ENCODE measurements at places on chromosomes 5 and 9.

- DNase-seq = no peak
These were observed 40.2 kb upstream of the TYRP1 start for GRCh38 chr9:12652973-12653372.

DNA sequence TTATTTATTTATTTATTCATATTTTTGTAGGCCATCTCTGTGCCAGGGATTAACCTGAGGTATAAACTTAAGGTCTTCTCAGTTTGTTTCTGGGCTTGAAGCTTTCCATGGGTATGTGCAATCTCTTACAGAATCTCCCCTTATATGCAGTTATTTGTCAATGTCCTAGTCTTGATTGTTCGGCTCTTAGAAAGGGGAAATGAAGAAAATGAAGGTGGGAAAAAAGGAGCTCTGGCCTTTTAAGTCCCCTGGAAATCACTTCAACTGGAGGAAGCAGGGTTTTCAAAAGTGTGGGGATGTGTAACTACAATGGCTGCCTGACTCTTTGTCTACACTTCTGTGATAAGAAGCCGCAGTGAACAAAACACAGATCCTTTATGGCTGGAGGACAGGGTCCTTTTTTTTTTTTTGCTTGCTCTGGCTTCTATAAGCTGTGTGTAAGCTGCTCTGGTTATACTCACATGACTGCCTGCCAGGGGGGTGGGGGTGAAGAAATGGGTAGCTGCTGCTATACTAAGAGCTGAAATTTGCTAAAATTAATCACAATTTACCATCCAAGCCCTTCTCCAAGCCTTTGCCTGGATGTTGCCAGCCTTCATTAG is 33.7 kb downstream of the CENPP start:
- DNase-seq = no peak

DNA sequence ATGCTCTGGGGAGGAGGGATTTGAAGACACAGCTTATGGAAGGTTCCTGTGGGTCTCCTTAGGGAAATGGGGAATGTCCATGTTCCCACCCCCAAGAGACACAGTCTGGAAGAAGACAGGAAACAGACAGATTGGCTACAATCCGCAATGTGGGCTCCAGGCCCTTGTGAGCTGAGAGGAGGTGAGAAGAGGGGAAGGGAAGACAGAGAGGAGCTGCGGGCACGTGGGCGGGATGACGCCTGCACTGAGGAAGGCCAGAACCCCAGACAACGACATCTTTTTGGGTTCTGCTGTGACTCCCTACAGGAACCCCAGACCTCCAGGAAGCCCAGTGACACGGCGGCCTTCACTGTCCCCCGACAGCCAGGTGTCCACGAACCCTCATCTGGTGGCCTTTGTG is 29.9 kb upstream of the NKD2 start:
- no peak for DNase-seq

GRCh38 chr5:157951673-157952373 is 92.9 kb upstream of the CLINT1 start:
- DNase-seq = no peak

DNA sequence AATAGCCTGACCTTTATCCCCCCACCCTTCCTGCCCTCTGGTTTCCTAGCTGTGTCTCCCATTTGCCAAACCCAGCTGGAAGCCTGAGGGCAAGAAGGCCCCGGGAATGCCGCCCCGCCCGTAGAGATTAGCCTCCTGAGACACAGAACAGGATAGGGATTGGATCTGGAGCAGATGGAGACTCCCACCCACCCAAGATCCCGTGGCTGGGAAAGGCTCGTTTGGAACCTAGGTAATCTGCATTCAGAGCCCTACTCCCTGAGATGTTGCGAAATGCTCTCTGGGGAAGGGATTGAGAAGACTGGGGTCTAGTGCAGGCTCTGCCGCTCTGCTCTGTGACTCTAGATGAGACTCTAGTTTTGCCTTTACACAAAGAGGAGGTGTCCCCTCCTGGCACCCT is 10.9 kb downstream of the AQP3 start:
- DNase-seq = no peak

DNA sequence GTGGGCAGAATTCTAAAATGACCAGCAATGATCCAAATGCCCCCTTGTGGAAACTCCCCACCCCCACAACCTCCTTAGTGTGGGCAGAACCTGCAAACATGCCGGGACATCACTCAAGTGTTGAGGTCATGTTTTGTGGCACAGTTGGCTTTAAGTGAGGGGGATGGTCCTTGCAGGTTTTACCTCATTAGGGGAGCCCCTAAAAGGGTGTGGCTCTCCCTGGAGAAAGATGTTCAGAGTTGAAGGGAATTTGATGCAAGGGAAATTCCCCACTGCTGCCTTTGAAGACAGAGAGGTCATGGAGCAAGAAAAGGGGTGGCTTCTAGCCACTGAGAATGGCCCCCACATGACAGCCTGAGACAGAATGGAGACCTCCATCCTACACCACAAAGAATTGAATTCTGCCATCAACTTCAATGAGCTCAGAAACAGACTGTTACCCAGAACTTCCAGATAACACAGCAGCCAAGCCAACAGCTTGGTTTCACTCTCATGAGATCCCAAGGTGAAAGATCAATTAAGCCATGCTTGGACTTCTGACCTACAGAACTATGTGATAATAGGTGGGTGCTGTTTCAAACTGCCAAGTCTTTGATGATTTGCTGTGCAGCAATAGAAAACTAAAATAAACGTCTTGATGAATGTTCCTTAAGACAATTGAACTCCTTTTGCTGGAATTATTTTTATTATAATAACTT is 103.4 kb downstream of the MED10 start:
- no peak for DNase-seq

GRCh38 chr9:13731637-13732036 is 452.1 kb upstream of the MPDZ start:
- DNase-seq = no peak

DNA sequence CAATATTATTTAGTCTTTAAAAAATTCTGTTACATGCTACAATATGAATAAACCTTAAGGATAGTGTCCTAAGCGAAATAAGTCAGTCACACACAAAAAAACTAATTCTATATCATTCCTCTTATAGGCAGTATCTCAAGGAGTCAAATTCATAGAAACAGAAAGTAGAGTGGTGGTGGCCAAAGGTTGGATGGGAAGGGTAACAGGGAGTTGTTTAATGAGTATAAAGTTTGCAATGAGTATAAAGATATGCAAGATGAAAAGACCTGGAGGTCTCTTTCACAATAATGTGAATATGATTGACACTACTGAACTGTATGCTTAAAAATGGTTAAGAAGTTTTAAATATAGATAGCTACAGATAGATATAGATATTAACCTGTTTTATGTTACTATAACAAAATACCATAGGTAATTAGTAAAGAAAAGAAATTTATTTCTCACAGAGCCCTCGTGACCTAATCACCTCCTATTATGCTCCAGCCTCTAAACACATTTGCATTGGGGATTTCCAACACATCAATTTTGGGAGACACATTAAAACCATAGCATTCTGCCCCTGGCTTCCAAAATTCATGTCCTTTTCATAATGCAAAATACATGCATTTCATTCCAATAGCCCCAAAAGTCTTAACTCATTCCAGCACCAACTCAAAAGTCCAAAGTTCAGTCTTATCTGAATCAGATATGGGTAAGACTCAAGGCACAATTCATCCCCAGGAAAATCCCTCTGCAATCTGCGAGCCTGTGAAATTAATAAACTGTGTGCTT is 93.6 kb downstream of the ATPSCKMT start:
- no peak for DNase-seq

DNA sequence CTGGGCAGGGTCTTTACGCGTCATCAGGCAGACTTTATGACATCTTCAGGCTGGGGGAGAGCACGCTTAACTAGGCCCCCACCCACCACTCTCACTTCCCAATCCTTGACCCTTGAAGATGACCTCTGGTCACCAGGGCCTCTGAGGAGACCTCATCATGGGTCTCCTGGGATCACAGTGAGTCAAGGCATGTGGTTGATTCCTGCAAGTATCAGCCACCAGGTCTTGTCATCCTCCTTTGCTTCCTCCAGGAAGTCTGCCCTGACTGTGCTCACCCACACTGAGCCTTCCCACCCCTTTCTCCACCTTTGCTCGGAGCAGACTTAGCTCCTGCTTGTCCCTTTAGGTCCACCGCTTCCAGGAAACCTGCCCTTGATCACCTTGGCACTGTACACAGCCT is 17.3 kb downstream of the ODF2 start:
- DNase-seq = no peak

DNA sequence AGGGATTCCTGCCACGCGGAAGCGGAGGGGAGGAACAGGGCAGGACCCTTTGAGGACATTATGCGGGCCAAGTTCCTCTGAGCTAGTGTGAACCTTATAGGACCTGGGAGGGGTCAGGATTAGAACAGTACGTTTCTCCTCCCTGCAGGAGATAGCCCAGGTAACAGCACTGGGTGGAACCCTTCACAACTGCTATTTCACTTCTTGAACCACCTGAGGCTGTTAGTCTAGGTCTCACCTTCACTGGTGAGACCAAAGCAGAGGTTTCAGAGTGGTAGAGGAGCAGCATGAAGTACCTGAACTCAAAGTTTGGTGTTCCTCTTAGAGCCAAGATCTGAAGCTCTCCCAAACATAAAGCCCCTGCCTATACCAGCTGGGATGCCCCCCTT is 832 bp downstream of the EIF4EBP3 start:
- no peak for DNase-seq

GRCh38 chr9:97365634-97366033 is 46.3 kb upstream of the TDRD7 start:
- no peak for DNase-seq

- no peak for DNase-seq
These were observed 26.7 kb upstream of the FCN2 start for GRCh38 chr9:134853893-134854292.
